ENCODE measurements at places on chromosomes 5 and 9. TPM values are rescaled to one million over a fixed set of nuclear protein-coding genes. Genes with fewer than 3 reads are reported as not detected.

DNA sequence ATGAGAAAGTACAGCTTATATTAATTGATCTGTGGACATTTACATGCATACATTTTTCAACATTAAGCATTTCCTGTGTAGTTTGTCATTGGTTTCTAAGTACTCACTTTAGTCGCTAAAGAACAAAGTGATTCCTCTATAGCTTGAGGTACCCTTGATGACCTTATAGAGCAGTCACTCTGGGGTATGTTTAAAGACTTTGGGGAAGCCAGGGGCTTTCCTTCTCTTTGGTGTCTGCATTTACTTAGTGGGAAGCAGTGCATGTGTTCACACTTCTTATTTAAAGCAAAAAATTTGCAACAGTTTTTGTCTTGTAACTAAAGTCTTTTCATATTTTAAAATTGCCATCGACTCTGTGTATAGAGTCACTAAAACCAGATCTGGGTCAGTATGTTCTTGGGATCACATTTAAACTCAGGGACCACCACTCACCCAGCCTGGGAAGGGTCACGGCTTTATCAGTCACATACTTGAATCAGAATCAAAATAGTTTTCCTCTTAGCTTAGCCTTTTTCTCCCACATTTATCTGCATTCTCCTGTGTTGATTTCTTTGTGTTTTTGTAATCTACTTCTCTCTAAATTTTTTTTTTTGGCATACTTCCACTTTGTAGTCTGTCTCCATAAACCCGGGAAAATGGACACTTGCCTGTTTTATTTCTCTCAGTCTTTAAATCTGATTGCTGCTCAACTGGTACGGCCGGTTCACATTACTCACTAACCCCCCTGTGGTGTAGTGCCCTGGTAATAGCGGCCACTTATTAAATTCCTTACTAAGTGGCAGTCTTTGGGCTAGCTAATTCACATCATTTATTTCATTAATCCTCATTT lies 143.9 kb upstream of the FBN2 start:
- no peak for DNase-seq
- no peaks in the 10 kb centered on the region for H3K27me3 ChIP-seq
- no peaks in the 10 kb centered on the region for H3K4me1 ChIP-seq
- no peaks in the 10 kb centered on the region for H3K36me3 ChIP-seq
- no peak overlapping the region for H3K4me3 ChIP-seq
- H3K27ac ChIP-seq: no peak overlapping the region

Gene PRDM9
- total RNA-seq: not detected

DNA sequence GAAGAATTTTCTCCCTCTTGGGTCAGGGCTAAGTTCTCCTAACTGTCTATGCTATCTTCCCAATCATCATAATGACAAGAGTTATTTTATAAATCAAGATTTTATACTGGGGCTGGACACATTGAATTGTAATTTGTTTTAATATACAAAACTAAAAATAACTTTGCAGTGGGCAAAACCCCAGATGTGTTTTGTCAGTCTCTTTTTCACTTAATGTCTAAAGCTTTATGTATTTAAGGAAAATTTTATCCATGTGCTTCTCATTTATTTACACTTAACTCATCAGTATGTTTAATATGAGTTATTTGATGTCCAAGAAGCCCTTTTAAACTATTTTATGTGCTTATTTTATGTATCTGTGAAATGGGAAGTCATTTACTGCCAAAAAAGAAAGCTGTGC lies 362.8 kb upstream of the ADAMTSL1 start:
- no peaks in the 10 kb centered on the region for H3K36me3 ChIP-seq
- H3K4me3 ChIP-seq: no peak overlapping the region
- H3K27me3 ChIP-seq: peaks cover 4% of the 10 kb centered on the region
- no peak for DNase-seq

DNA sequence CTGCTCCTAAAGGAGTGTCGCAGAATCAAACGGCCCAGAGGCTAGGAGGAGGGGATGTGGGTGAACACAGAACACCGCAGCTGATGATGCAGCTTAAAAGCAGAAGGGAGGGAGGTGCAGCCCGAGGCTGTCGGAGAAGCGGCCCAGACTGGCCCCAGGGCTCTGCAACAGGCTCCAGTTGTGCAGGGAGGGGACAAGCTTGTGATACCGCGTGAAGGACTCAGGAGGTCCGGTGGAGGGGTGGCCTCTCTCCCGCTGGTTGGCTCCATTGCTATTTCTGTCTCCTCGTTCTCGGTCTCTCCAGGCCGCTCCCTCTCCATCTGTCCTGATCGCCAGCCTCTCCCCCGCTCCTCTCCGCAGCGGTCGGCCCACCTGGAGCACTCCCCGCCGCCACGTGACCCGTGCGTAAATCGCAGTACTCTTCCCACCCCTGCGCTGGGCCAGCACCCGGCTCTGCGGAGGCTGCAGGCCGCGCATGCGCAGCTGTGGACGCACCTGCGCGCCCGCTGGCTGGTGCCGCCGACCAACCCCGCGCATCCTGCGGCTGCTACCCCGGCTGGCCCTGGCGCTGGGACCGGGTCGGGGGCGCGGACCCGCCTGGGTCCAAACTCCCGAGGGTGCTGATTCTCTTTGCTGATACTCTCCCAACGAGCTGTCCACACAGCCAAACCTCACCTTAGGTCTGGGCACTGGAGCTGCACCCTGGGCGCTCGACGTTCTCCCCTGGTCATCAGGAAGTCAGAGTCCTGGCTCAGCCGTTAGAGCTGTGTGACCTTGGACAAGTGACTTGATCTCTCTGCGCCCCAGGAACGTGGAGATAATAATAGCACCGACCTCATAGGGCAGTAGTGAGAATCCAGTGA lies 3.7 kb upstream of the STXBP1 start:
- H3K36me3 ChIP-seq: no peaks in the 10 kb centered on the region
- H3K27me3 ChIP-seq: peaks cover 17% of the 10 kb centered on the region
- peak; percentile 84 for DNase-seq
- peak overlapping the region; percentile 71 for H3K27ac ChIP-seq
- H3K4me1 ChIP-seq: peaks cover 20% of the 10 kb centered on the region
- H3K4me3 ChIP-seq: peak overlapping the region; percentile 81

Gene SLC25A48
- not detected for total RNA-seq

DNA sequence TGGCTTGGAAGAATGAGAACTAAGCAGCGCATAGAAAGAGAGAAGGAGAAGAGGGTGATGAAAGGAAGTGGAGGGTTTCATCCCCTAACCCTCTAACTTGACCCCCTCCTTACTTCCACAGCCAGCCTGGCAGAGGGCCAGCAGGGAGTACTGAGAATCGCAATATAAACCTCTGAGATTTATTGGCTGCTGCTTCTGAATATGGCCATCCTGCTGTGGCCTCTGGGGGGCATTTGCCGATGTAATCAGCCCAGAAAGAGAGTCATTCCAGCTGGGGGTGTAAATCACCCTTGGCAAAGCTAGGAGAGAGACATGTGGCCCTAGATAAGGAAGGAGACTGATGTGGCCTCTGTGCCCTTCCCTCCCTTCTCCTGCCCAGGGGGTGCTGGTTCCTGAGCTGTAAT lies 960 bp upstream of the GFRA3 start:
- no peak for DNase-seq
- H3K27ac ChIP-seq: no peak overlapping the region
- no peak overlapping the region for H3K4me3 ChIP-seq
- no peaks in the 10 kb centered on the region for H3K36me3 ChIP-seq
- H3K4me1 ChIP-seq: peaks cover 13% of the 10 kb centered on the region
- H3K27me3 ChIP-seq: peaks cover 49% of the 10 kb centered on the region

- no peak for DNase-seq
- H3K4me3 ChIP-seq: no peak overlapping the region
- H3K36me3 ChIP-seq: no peaks in the 10 kb centered on the region
- H3K27ac ChIP-seq: no peak overlapping the region
- H3K4me1 ChIP-seq: no peaks in the 10 kb centered on the region
- H3K27me3 ChIP-seq: no peaks in the 10 kb centered on the region
These were observed 130.6 kb upstream of the EPB41L4A start for GRCh38 chr5:112549605-112550166.

Gene LCN15
- not detected for total RNA-seq

DNA sequence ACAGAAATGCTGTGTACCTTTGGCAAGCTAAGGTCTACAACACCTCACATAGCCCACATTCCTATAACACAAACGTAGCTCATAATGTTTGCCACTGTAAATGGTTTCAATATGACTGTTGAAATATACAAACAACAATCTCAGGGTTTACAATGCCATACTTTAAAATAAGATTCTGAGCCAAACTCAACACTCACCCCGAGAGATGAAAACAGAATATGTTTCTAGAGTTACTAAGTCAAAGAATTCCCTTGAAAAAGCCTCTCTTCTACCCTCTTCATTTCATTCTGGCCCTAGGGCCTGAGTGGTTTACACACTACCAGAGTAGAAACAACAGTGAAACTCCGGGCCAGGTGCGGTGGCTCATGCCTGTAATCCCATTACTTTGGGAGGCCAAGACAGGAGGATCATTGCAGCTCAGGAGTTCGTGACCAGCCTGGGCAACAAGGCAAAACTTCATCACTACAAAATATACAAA lies 72.6 kb downstream of the MYO10 start:
- H3K27ac ChIP-seq: no peak overlapping the region
- H3K4me3 ChIP-seq: no peak overlapping the region
- H3K27me3 ChIP-seq: no peaks in the 10 kb centered on the region
- no peak for DNase-seq
- no peaks in the 10 kb centered on the region for H3K4me1 ChIP-seq
- no peaks in the 10 kb centered on the region for H3K36me3 ChIP-seq

GRCh38 chr9:35423499-35423898 lies 66.4 kb upstream of the RUSC2 start:
- no peak overlapping the region for H3K4me3 ChIP-seq
- peaks cover 2% of the 10 kb centered on the region for H3K36me3 ChIP-seq
- DNase-seq: no peak
- peaks cover 43% of the 10 kb centered on the region for H3K27me3 ChIP-seq
- no peak overlapping the region for H3K27ac ChIP-seq

GRCh38 chr5:92917044-92917443 lies 664.0 kb downstream of the NR2F1-AS1 start:
- H3K4me1 ChIP-seq: no peaks in the 10 kb centered on the region
- H3K4me3 ChIP-seq: no peak overlapping the region
- H3K36me3 ChIP-seq: no peaks in the 10 kb centered on the region
- DNase-seq: no peak
- H3K27me3 ChIP-seq: peaks cover 5% of the 10 kb centered on the region

- H3K36me3 ChIP-seq: no peaks in the 10 kb centered on the region
- H3K4me3 ChIP-seq: no peak overlapping the region
- no peaks in the 10 kb centered on the region for H3K4me1 ChIP-seq
- no peak overlapping the region for H3K27ac ChIP-seq
- H3K27me3 ChIP-seq: no peaks in the 10 kb centered on the region
These were observed 205.4 kb downstream of the LURAP1L start for GRCh38 chr9:12980085-12980851.

Gene CDKN2A
- total RNA-seq: 1.5 TPM

DNA sequence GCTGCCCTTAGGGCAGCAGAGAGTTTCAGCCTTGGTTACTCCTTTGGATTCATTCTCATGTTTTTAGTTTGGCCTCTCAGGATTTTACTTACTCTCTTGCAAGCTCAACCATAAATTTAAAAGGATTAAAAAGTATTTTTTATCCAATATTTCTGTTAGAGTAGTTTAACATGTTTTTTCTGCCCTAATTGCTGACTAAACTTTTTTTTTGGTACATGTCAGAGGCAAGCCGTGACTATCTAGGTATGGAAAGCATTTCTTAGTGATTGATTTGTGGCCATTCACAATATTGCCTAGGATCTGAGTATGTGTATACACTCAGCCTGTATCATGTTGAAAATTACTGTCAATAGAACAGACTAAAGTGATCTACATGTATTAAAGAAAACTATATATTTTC lies 92.1 kb downstream of the MELK start:
- no peak overlapping the region for H3K27ac ChIP-seq
- no peak for DNase-seq
- H3K4me1 ChIP-seq: peaks cover 14% of the 10 kb centered on the region
- peaks cover 34% of the 10 kb centered on the region for H3K36me3 ChIP-seq

Measured in activated naive CD8-positive, alpha-beta T cell treated with anti-CD3 and anti-CD28 coated beads for 36 hours (primary cell).